Tracheal epithelial cell (primary cell): ENCODE measurements at places on chromosomes 1 and 21. TPM values are rescaled to one million over a fixed set of nuclear protein-coding genes. Genes with fewer than 3 reads are reported as not detected.

PDZK1 gene
- total RNA-seq = under 0.01 and 10.4 TPM in 2 replicates

IL19 gene
- total RNA-seq = 0.24 TPM in 1 of 2 replicates, not detected in the other

BGLAP gene
- 0.24 TPM in 1 of 2 replicates, not detected in the other for total RNA-seq

KLF17 gene
- 0.24 TPM in 1 of 2 replicates, not detected in the other for total RNA-seq

APCS gene
- not detected in 2 replicates for total RNA-seq

PTGS2 gene
- 13.4 and 165 TPM in 2 replicates for total RNA-seq

STYXL2 gene
- under 0.01 TPM in 1 of 2 replicates, not detected in the other for total RNA-seq

CDC42BPA gene
- total RNA-seq = 22.9 and 23.0 TPM in 2 replicates

ROR1 gene
- 0.64 and 3.6 TPM in 2 replicates for total RNA-seq

FLG gene
- 0.43 and 0.96 TPM in 2 replicates for total RNA-seq

LYPD8 gene
- total RNA-seq = under 0.01 TPM in 1 of 2 replicates, not detected in the other

PRMT6 gene
- total RNA-seq = 9.0 and 10.1 TPM in 2 replicates

ADAMTS1 gene
- total RNA-seq = 50.9 and 68.2 TPM in 2 replicates

RPE65 gene
- total RNA-seq = not detected in 2 replicates

TMCC2 gene
- total RNA-seq = 0.64 and 1.4 TPM in 2 replicates

RGS13 gene
- total RNA-seq = not detected in 2 replicates

GCSAML gene
- total RNA-seq = not detected in 2 replicates

NUP210L gene
- 0.21 and 0.24 TPM in 2 replicates for total RNA-seq

CFAP107 gene
- not detected in 2 replicates for total RNA-seq

SYT2 gene
- total RNA-seq = under 0.01 TPM in 1 of 2 replicates, not detected in the other

S100A7 gene
- total RNA-seq = 1.4 TPM in 1 of 2 replicates, not detected in the other

RBM11 gene
- under 0.01 and 1.3 TPM in 2 replicates for total RNA-seq

RPTN gene
- 0.21 and 0.72 TPM in 2 replicates for total RNA-seq

FAM131C gene
- 0.72 and 1.1 TPM in 2 replicates for total RNA-seq

SLAMF7 gene
- total RNA-seq = 1.9 and 3.4 TPM in 2 replicates

HMCN1 gene
- 0.85 and 1.9 TPM in 2 replicates for total RNA-seq

IFI44L gene
- total RNA-seq = 0.96 TPM in 1 of 2 replicates, not detected in the other

MAP3K21 gene
- 10.1 and 12.4 TPM in 2 replicates for total RNA-seq

TNFRSF1B gene
- total RNA-seq = under 0.01 TPM in 1 of 2 replicates, not detected in the other

DDX20 gene
- 11.3 and 15.6 TPM in 2 replicates for total RNA-seq

SNX27 gene
- 18.8 and 19.0 TPM in 2 replicates for total RNA-seq

BCAN gene
- total RNA-seq = not detected in 2 replicates

NUAK2 gene
- 6.2 and 21.9 TPM in 2 replicates for total RNA-seq

USF1 gene
- total RNA-seq = 33.5 and 56.6 TPM in 2 replicates

SRSF4 gene
- total RNA-seq = 23.0 and 26.5 TPM in 2 replicates

TGFB2 gene
- 3.8 and 10.6 TPM in 2 replicates for total RNA-seq

TCHHL1 gene
- total RNA-seq = not detected in 2 replicates

EXTL1 gene
- total RNA-seq = under 0.01 TPM in 1 of 2 replicates, not detected in the other

ASCL5 gene
- total RNA-seq = 0.21 TPM in 1 of 2 replicates, not detected in the other

MCM3AP gene
- 60.7 and 64.4 TPM in 2 replicates for total RNA-seq

GBP6 gene
- total RNA-seq = 21.7 and 38.6 TPM in 2 replicates

DUSP10 gene
- 8.7 and 106 TPM in 2 replicates for total RNA-seq

PROK1 gene
- total RNA-seq = not detected in 2 replicates
